ENCODE measurements at places on chromosomes 12 and 14.

- no peak for DNase-seq
Observed at GRCh38 chr12:29152223-29152868, 3.3 kb downstream of the FAR2 start.

DNA sequence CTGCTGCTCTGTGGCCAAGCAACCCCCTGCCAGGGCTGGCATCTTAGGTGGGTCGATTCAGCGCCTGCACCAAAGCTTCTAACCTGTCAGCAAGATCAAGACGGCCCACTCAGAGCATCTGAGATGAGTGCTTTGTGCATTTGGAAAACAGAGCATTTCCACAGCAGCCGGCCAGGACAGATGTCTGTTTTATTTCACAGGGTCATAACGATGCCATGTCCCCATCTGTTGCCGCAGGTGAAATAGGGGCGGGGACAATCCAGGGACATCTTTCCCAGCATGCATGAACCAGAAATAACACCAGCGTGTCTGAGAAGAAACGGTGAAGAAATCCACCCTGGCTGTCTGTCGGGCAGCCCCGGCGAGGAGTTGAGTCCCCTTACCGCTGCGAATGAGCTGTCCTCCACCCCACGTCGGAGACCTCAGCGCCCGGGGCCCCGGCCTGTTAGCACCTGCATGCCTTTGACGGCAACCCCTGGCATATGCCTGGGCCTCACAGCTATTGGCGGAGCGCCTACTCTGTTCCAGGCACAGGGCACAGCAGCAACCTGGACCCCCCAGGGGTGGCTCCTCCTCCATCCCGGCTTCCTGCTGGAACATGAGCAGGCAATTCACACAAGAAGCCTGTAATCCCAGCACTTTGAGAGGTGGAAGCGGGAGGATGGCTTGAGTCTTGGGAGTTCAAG is 30.6 kb upstream of the ULK1 start:
- DNase-seq, result no peak

DNA sequence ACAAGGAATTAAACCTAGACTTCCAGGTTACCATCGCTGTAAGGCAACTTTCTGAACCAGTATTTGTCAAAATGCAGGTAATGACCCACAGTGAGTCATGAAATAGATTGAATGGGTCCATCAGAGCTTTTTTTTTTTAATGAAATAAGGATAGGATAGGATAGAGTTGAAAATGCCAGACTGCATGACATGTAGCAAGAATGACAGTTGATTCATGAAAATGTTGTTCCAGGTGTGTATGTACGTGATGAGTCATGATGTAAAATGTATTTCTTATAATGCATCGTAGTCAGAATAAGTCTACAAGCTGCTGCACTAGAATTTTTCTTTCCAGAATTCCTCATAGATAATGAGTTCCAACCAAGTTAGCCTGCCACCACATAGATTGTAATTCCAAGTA is 184.4 kb upstream of the BCL2L14 start:
- DNase-seq, result no peak

DNA sequence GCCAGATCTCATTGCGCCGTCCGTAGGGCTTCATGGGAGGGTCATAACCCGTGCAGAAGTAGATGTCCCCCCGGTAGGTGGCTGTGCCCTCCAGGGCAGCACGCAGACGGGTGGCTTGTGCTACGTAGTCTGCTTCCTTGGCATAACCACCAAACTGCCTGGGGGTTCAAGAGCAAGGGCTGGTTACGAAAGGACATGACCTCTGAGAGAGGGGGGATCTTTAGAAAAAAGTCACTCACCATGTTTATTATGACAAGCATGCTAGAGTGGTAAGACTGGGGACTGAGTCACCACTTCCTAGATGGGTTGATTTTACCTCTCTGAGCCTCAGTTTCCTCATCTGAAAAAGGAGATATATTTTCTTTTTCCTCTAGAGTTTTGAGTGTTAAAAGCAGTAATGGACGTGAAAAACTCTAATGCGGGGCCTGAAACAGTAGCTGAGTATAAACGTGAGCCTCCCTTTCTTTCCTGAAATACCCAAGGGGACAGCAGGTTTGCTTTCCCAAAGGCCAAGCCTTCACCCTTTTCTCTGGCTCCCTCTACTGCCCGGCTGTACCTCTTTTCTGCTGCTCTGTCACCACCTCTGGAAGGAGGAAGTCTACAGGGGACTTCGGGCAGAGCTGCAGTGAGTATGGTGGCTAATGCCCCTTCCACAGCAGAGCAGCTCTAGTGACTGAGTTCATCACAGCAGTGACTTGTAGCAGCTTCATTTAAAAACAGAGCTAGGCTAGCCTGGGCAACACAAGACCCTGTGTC is 23.5 kb upstream of the GPRC5D start:
- no peak for DNase-seq

GRCh38 chr12:117033382-117034221 is 65.6 kb downstream of the TESC start:
- peak; percentile 83 for DNase-seq

DNA sequence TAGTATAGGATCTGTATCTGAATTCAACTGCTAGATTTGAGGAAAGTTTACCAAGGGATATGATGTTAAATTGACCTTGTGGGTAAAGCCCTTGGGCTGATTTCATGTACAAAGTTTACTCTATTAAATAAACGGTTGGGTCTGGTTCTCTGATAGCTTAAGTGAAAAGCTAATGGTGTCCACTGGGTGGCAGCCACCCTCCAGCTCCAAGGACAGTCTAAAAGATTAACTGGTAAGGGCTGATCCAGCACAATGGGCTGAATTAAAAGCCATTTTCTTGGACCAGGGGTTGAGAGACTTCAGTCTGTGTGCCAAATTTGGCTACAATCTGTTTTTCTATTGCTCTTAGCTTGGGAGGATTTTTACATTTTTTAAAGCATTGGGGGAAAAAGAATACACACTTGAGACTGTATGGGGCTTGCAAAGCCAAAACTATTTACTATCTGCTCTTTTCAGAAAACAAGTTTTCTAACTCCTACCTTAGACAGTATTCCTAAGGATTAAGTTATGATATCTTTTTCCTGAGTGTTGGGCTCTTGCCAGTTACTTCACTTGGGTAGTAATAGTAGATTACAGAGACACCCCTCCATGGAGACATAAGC is 116.5 kb downstream of the GPHN start:
- peak; percentile 40 for DNase-seq

DNA sequence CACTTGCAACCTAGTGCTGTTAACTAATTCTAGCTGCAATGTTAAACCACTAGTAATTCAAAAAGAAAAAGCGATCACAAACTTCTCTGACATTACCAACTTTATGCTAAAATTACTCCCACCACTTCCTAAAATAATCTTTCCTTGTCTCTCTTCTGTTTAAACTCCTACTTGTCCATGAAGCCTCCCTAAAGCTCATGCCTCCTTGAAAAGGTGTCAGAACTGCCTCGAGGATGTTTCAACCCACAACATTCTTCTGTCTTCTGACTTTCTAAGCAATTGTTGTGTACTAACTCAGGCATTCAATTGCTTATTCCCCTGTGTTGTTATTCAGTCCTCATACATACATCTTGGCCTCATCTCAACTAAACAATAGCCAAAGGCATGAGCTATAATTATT is 5.9 kb downstream of the GNPTAB start:
- DNase-seq, result no peak

- DNase-seq, result no peak
Observed at GRCh38 chr14:30445011-30445793, 113.8 kb upstream of the G2E3 start.

DNA sequence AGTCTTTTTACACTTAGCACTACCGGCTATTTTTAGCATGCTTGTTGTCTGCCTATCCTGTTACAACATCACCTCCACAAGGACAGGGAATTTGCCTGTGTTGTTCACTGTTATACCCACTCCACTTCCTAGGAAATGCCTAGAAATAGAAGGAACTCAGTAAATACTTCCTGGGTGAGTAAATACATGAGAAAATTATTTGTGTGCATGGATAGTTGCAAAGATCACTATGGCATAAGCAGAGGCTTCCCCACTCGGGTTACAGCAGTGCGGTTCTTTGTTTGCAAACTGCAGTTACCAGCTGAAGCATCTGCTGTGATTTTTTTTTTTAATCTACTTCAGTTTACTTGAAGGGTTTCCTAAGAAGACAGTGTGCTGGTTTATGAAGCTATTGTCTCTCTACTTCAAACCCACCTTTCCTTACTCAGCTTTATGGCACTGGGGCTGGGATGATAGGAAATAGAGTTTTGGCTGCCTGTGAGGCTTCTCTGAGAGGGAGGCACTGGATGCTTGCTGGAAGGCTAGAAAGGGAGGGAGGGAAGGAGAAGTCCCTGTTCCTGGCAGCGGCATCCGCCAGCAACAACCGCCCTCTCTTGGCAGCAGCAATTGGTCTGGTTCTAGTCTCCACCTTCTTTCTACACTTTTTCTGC is 29.0 kb downstream of the PDE6H start:
- DNase-seq, result no peak

DNA sequence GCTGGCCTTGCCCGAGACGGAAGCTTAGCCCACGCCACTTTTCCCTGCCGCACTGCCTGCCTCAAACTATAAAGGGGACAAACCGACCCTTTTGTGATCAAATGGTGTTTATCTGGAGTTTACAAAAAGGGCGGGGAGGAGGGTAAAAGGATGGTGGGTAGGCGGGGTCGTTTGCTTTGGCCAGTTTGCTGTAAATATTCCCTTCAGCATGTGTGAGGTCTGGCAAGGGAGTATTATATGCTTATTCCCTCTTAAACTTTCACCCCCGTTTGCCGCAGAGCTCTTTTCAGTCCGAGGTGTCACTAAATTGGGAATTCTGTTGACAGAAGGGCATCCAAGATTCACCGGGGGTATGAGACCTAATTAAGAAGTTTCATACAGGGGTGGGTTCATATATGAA is 3.8 kb upstream of the TBX3 start:
- DNase-seq, result no peak

GRCh38 chr14:28756884-28757570 is 9.6 kb upstream of the FOXG1 start:
- no peak for DNase-seq

DNA sequence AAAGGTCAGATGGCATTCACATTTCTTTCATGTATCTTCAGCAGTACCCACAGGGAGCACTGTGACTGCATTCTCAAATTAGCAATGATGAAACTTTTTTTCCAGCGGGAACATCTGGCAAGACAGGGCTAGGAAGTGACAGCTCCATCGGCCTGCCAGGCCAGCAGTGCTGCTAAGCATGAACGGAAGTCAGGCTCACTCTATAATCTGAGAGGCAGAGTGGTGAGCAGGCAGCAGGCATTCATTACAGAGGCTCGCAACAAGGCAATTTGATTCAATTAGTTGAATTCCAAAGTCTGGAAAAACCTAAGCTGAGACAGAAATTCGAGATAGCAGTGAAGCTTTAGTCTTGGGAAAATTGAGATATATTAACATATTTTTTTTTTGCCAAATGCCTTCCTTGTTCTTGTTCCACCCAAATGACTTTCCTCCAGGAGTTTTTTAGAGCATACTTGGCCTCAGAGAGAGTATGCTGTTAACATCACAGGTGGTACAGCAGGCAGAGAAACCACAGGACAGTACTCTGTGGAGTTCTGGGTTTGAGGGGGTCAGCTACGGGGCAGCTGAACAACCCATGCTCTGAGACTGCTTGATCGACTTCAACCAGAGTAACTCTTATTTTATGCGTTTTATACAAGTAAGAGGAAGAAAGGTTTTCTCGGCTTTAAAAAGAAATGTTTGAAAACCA is 414.9 kb downstream of the APAF1 start:
- DNase-seq, result no peak

- no peak for DNase-seq
Observed at GRCh38 chr12:92529944-92530343, 172.8 kb upstream of the PLEKHG7 start.

- DNase-seq, result peak; percentile 31
Observed at GRCh38 chr14:56490379-56490778, 89.2 kb upstream of the TMEM260 start.

- peak; percentile 68 for DNase-seq
Observed at GRCh38 chr12:66669541-66669940, 9.3 kb downstream of the GRIP1 start.

GRCh38 chr14:64279704-64280668 is 14.2 kb downstream of the ESR2 start:
- DNase-seq, result no peak

DNA sequence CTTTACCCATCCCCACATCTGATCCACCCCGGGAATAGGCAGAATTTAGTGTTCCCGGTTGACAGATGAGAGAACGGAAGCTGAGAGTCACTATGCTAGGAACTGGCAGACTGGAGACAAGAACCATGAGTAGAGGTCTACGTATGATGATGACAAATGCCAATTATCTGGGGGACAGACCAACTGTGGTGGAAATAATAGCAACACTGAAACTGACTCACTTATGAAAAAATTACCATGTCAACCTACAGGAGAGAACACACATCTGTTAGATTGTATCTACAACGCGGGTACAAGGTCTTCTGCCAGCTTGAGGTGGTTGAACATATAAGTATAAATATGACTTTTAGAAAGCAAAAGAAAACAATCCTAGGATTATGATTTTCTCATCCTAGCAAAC is 15.4 kb upstream of the SELPLG start:
- no peak for DNase-seq

- peak; percentile 63 for DNase-seq
Observed at GRCh38 chr14:22432348-22432976, 156.6 kb downstream of the DAD1 start.

DNA sequence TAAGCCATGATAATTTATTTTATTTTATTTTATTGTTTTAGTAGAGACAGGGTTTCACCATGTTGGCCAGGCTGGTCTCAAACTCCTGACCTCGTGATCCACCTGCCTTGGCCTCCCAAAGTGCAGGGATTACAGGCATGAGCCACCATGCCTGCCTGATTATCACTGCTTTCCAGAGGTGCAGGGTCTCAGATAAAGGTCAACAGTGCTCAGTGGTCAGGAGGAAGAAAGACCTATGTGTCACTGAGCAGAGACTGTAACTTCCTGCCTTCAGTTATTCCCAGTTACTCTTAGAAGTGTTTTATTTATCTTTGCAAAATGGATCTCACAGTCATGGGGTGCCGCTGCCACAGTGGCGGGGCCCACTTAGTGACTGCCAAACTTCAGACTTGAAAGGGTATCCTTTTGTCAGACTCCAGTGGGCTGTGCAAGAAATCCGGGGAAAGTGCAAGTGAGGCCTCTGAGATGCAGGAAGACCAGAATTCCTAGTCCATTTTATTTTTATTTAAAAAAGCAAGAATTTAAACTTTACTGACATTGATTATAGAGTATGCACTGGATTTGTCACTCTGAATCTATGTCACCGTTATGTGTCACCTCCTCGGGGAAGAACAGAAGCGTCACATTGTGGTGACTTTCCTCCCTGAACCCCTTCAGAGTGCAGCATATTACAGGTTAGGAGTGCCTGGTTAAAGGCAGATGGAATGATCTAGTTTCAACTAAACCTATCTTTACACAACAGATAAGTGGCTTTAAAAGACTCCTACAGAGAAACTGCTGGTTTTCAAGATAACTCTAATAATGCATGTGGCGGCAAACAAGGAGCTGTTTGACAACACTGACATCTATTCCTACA is 59.1 kb upstream of the BICD1 start:
- DNase-seq, result no peak

Data from NCI-H1105 (cell line).